ENCODE measurements at places on chromosomes 2 and 18.

GRCh38 chr2:23376972-23377371, 8.0 kb upstream of the KLHL29 start:
- no peak for DNase-seq

DNA sequence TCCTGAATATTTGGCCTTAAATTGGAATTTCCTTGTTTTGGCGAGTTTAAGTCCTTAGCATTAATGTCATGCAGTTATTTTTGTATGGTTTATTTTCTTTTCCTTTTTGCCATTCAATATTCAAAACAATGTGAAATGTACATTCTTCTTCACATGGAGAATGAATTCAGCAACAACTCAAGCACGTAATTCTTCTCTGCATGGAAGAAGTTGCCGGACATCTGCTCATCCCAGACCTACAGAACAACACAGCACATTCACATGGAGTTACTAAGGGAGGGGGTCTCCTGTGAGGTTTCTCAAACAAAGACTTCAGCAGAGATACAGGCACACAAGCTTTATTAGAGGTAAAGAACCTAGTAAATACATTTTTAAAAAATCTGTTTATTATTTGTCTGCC, 236.8 kb downstream of the SATB2 start:
- no peak for DNase-seq

GRCh38 chr2:198757069-198757468, 700.7 kb downstream of the SATB2 start:
- no peak for DNase-seq

DNA sequence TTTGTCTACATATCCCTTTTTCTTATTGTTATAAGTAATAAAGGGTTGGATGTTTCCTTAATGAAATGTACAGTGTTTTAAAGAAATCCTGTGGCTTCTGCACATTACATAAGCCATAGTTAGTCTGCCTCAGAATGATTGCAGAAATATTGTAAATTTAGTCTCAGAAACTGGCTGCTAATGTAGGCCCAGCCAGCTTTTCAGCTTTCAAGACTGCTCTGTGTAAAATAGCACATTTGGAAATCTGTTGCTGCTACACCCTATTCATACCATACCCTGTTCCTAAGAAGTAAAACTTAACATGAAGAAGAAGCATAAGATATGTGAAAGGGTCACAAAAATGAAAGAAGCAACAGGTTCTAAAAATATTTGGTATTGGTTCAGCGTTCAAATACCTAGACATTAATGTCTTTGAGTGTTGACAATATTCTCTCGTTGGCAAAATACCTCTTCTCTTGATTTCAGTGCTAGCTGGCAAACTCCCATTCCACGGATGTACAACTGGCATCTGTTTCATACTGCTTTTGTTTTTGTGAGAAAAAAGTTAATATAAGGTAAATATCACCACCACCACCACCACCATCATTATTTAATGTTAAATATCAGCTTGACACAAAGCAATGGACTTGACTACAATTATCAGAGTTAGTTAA, 19.2 kb upstream of the NCKAP1 start:
- DNase-seq = no peak

- DNase-seq = no peak
These were observed 13.8 kb upstream of the LPIN1 start for GRCh38 chr2:11732587-11732986.

DNA sequence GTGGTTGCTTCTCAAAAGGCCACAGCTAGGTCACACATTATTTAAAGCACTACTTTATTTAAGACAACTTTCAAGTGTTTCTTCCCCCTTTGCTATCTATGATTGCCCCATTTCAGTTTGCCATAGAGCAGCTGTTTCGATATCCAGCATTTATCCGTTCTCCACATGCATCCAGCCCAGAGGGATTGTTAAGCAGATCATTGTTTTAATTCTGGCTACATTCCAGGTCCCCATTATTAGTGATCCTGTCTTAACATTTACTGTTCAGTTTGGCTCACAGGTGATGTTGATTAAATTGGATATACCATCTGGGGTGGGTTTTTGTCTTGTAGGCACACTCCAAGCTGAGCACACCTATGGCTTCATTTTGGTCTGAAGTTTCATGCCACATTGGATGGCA, 638.7 kb downstream of the ZEB2 start:
- DNase-seq = no peak

DNA sequence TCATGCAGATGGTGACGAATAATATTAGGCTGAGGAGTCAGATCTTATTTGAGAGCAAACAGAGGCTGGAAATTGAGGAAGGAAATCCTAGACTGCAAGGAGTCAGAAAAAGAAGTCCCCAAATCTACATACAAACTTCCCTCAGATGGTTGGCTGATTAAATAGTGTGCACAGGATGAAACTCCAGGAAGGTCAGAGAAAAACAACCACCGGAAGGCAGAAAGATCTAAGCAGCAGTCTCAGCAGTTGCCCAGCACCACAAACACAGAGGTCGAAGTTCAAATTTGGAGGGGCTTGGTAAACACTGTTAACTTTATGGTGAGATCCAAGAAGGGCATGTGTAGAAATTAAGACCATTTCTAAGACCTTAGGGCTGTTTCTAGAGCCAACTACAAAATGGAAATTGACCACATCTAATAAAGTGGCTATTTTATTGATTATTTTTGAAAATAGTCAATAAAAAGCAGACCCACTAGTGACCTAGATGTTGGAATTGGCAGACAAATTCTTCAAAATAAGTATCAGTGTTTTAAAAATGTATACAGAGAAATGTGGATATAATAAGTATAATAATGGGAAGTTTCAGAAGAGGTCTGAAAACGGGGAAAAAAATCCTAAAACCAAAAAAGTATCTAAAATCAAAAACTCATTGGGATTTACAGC, 134.8 kb downstream of the GALNT1 start:
- no peak for DNase-seq

DNA sequence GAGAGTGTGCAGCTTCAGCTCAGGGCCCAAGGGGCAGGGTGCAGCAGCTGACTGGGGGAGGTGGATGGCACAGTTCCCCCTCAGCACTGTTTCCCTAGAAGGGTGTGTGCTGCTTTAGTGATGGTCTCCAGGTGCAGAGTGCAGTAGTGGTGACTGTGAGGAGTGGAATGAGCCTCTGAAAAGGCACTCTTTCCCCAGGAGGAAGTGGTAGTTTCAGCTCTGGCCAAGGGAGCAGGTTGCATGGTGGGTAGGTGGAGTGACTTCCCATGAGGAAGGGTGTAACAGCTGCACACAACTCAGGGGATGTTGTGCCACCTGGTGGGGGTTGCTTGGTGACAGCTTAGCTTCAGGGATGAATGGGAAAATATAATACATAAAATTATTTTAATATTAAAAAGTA, 251.5 kb upstream of the NXPH2 start:
- no peak for DNase-seq

DNA sequence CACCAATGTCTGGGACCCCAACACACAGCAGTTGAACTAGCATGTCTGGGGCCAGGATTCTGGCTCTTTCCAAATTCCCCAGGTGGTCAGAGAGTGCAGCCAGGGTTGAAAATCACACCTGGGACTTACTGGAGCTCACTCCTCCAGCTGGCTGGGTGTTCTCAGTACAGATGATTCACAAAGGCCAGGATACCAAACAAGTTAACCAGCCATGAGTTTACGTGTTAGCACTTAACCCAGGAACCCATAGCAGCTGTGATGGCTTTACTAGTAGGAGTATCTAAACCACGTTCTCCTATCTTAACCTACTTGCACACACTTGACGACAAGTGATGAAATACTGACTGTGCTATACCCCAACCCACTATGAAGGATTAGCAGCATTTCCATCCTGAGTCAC, 222.8 kb downstream of the FBXO15 start:
- no peak for DNase-seq

DNA sequence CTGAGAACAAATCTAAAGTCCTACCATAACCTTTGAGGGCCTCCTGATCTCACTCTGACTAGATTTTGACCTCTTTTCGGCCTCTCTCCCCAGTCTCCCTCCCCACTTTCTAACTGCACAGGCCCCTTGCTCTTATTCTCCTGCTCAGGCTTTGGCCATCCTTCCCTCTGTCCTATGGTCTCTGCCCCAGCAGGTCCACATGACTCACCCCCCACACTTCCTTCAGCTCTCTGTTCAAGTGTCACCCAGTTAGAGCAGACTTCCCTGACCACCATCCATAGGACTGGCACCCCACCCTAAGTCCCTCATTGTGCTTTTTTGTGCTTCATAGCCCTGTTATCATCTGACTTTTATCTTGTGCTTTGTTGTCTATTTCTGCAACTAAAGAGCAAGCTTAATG, 41.2 kb upstream of the NT5C1B start:
- no peak for DNase-seq

DNA sequence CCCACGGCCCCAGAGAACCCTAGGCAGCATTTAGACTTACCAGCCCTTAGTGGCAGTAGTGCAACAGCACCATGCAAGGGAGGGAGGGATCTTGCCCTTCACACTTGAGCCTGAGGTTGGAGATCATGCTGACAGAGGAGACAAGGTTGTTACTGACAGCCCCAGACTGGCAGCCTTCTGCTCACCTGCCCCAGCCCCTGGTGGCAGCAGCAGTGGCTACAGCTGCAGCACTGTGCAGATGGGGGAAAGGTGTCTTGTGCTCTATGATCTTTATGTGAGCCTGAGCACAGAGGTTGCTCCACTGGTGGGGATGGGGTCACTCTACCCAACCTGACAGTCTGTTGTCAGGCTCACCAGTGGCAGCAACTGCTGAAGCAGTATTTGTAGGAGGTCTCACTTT, 501.2 kb upstream of the LRRTM4 start:
- no peak for DNase-seq

DNA sequence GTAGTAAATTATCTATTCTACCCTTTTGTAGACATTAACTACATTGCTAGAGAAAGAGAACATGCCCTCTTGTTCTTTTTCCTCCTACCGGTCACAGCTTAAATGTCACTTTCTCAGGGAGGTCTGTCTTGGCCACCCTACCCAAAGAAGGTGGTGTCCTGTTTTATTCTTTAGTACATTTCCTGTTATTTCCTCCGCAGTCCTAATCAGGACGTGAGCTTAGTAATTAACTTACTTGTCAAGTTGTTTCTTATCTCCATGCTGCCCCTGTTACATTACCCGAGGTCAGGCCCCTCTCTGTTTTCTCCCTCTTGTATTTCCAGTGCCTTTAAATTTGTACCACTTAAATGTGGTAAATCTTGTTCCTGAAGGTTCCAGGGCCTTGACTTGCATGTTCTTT, 73.7 kb upstream of the RMDN2 start:
- DNase-seq = no peak

- peak; percentile 34 for DNase-seq
These were observed at the start of gene SIX3 for GRCh38 chr2:44941551-44942234. TSS of gene SIX3 (plus strand) at chr2:44941702. CDS start at chr2:44942105, 403 bp downstream.

DNA sequence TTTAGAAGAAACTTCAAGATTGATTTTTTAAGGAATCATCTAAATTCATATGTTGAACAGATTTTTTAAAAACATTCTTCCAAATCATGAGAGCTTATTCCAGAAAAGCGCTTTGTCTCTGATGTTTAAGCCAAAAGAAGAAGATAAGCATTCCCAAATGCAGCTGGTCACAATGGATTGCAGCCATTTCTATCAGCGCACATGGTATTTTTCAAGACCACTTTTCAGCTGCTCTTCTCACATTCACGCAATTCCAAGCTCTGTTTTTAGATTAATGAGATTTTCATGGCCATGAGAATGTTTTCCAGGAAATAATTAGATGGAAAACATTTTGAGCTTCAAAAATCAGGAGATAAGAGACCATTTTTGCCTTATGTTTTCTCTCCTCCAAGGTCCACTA, 8.7 kb downstream of the OSBPL1A start:
- DNase-seq = no peak

- DNase-seq = no peak
These were observed 5.5 kb downstream of the NHEJ1 start for GRCh38 chr2:219155054-219155644.

- no peak for DNase-seq
These were observed 463.1 kb downstream of the TSN start for GRCh38 chr2:122218596-122218995.

DNA sequence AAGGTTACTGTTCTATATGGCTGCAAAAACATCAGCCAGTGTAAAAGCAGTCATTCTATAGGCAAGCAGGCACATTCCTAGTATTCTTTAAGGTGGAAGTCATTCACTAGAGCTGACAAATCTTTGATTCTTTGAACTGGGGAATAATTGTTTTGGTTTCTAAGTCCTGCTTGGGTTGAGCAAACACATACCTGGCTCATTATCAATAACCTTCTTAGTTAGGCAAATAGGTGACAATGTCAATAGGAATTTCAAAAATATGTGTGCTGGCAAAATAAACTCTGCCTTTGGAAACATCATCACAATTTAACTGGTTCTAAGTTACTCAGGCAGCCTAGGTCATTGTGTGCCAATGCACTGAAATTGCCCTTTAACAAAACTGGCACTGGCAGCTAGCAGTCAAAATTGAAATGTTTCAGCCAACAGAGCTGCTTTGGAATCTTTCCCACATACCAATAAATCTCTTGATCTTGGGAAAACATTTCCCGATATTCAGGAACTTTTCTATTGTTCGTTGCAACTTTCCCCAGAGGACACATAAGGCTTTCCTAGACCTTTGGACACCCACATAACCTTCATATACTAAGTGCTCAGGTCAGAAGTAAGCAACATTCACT, 402.0 kb upstream of the MMADHC start:
- DNase-seq = no peak

DNA sequence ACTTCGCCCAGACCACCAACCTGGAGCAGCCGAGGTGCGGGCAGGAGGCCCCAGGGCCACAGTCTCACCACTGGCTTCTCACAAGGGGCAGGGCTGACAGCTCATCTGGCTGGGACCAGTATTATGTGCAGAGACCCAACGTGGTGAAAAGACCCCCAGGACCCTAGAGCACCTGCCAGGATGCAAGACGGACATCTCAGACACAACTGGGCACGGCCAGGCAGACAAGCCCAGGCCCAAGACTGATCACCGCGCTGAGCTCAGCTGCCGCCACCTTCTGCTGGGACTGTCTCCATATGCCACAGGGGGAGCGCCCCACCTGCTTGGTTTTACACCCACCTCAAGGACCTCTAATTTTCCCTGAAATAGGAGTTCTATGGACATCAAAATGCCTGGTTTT, 23.2 kb downstream of the HDAC4 start:
- DNase-seq = no peak

DNA sequence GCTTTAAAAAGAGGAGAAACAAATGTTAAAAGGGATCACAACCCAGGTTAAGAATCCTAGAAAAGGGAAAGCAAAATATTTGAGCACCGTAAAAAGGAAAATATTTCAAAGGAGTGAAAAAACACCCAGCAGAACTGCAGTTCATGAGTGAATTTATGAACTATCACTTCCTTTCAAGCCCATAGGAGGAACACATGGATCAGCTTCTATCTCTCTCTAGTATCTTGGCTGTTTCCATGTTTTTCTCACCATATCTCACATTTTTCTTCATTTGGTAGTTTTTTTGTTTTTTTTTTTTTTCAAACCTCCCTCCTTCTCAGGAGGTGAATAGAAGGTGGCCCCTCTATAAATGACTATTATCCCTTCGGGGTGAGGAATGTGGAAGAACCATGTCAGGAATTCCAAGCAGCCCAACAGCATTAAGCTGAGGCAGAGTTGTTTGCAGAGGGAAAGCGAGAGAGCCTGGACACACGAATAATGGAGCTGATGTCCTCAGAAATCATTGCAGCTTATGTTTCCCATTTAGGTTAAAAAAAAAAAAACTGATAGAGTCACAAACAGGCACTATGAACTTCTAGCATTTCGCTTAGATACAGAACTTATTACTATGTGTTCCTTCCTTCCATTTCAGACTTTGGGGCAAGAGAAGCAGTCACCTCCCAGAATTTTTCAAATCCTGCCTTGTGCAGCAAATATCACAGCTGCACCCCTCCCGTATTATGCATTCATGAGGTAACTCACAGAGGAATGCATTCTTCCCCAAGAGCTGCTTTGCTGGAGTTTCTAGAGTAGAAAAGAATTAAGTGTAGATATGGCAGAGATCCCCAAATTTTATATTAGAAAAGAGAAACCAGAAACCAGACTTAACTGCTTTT, 315.6 kb downstream of the IRS1 start:
- no peak for DNase-seq

- no peak for DNase-seq
These were observed 66.2 kb downstream of the CUL3 start for GRCh38 chr2:224518806-224519580.

Data from stimulated activated CD8-positive, alpha-beta memory T cell treated with anti-CD3 and anti-CD28 coated beads, Interleukin-2, amount 100 ng/mL, for 48 hours (primary cell).